ENCODE measurements at places on chromosomes 6 and 20.

- DNase-seq, result no peak
Measured at GRCh38 chr6:113433335-113433991, 423.7 kb upstream of the MARCKS start.

GRCh38 chr20:36268440-36269342 lies 32.4 kb downstream of the AAR2 start:
- DNase-seq, result no peak

DNA sequence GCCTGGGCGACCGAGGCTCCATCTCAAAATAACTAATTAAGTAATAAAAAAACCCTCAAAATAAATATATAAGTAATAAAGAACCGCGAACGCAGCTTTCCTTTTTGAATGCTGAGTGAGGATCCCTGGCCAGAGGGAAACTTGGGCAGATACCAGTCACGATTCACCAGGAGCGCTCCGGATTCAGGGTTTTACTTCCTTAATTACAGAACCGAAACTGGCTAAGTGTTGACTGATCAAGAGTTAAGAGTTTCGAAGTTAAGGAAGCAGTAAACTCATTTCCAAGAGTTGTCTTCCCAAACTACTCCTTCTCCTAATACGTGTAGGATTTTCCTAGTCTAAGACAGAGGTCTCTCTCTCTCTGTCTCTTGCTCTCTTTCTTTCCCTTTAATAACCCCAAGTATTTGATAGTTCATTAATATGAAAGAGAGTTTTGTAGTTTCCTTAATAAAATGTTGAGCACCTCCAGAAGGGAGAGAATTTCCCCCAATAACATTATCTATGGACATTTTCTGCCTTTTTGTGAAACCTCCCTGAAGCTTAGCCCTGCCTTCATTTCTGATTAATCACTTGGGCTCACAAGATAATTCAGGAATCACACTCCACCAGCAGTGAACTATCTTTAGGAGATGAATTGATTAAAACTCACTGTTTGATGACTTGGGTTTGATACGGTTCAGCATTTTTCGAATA lies 61.4 kb upstream of the ZNF217 start:
- no peak for DNase-seq

DNA sequence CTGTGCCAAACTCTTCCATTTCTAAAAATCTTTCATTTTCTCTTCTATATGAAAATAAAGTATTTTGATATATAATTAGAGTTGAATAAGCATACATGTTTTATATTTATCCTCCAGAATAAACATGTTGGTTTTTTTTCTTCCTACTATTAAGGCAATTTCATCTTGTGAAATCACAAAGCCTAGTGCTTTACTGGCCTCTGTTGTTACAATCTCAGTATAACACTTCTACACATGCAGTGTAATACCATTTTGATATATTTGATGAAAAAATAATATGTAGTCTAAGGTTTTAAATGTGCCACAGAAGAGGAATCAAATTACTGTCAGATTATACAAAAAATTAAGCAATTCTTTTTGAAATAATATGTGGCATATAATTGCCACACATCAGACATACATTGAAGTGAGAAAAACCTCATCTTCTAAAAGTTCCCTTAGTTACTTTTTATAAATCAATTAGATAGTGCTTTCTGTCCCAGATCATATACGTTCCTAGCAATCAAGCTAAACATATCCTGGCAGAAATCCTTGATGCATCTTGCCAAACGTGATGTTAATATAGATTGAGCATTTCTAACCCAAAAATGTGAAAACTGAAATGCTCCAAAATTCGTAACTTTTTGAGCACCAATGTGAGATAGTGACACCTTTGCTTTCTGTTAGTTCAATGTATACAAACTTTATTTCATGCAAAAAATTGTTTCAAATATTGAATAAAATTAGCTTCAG lies 225.1 kb upstream of the MANEA start:
- DNase-seq, result no peak

DNA sequence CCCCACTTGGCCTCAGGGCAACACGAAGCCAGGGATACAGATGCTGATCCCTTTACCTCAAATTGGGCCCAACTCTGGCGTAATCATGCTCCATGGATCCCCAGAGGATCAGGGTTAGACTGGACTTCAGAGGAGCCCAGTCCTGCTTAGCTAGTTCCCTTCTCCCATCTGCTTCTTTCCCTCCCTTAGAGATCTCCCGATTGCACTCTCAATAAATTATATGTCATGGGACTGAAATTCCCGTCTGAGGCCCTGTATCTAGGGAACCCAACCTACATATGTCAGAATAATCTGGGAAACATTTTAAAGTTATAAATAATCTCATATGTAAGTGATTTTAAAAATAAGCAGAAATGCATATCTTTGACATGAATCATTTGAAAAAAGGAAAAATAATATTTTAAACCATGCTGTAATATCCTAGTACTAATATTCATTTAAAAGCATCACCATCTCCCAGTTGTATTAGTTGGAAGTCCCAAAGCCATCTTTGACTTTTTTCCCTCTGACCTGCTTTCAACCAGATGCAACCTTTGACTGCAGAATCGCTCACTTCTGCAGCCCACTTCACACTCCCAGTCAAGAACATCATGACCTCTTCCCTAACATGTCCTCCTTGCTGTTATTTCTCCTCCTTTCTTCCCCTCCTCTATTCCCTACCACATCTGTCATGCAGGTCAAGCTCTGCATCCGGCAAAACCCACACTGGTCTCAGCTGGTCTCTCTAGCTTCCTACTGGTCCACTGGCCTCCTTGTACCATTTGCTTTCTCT lies 393.6 kb downstream of the BTBD3 start:
- no peak for DNase-seq

GRCh38 chr20:59835448-59836395 lies 97.7 kb downstream of the SYCP2 start:
- DNase-seq, result no peak

DNA sequence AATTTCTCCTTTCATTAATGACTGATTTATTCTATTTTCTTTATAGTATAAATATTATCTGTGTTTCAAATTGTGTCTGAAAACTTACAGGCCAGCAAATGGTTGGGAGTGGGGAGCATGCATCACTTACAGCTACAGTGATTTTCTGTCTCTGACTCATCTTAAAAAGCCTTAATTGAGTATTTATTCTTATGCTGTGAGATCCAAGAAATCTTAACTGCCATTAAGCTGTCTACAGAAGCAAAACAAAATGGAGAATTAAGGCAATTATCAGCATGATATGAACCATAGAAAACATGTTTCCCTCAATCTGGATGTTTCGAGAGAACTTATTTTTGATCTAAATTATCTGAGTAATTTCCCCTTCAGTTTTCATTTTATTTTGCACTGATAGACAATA lies 831.2 kb downstream of the KIF16B start:
- no peak for DNase-seq

DNA sequence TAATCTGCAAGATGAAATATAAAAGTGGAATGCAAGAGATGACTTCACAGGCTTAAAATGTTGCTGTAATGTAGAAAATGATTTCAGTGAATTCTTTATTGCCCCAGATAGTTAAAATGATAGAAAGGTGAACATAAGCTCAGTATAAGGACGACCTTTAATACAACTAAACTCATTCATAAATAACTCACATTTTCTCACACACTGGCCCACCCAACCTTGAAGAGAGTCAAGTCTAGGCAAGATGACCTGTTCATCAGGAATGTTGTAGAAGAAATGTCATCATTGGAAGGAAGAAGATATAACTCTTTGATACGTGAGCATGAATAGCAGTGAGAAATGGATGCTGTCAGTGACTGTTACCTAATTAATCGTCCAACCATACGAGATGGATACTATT lies 111.1 kb upstream of the SASH1 start:
- DNase-seq, result no peak

DNA sequence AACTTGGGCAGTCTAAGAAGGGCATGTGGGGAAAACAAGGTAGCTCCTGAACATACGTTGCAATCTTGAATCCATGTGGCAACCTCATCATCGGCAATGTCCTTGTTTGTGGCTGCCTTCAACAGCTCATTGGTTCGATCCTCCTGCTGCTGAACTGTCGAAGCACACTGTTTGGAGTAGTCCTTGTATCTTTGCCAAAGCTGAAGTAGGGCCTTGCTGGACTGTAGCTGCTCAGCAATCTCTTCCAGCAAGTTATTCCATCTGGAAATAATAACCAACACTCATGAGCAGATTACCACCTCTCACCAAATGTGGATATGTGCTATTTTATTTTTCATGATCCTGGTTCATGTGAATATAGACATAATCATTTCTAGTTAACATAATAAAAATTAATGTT lies 413.3 kb downstream of the ESR1 start:
- DNase-seq, result no peak

GRCh38 chr6:16752206-16752866 lies 8.9 kb downstream of the ATXN1 start:
- no peak for DNase-seq

DNA sequence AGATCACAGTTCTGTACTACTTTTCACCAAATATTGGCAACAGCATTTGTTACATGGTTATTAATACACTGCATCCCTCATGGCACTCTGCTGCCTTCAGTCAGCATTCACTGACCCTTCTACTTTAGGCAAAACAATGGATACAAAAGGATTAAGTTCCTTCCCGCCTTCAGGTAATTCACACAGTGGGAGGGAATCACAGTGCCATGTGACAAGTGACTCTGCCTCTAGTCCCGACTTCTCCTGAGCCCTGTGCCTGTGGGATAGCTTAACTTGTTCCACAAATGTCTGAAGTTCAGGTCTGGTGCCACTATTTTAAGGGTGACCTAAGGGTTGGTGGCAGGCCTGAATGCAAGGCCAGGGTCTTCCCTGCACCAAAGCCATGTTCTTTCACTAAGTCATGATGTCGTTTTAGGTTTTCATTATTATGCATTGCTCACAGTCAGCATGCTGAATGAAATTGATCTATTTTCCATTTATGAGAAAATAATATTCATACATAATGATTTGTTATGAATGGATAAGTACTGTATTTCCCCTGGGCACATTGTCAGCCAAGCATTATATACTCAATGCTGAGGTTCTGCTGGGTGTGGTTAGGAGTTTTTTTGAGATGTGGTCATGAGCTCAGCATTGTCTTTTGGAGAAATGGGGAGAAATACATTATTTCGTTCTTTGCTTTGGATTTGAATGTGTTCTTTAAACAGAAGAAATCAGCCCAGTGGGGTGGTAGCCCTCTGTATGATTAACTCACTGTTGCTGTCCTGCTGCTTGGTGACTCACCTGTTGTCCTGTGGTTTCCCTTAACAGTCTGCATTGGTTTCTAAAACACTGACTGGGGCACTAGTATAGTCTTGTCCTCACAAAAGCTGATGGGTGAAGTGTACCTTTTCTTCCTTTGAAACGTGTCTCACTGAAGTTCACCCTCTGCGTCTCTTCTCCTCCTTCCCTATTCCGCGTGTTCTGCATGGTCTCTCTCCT lies 66.4 kb downstream of the AFDN start:
- DNase-seq, result peak; percentile 33

DNA sequence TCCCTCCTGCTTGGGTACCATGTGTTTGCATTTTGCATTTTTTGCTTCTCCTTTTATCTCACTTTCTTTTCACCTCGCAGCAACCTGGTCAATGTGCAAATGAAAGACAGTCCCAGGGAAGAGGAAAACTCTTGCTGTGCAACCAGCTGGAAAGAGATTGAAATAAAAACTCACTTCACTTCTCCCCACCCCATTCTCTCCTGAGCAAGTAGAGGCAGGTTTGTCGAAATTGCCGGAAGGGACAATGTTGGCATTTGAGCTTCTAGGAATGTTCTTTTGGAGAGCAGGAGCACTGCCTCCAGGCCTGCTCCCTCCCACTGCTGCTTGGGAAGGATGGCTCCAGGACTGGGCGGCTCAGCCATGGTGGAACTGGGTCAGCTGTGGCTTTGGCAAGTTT lies 30.6 kb downstream of the KCNG1 start:
- DNase-seq, result no peak

DNA sequence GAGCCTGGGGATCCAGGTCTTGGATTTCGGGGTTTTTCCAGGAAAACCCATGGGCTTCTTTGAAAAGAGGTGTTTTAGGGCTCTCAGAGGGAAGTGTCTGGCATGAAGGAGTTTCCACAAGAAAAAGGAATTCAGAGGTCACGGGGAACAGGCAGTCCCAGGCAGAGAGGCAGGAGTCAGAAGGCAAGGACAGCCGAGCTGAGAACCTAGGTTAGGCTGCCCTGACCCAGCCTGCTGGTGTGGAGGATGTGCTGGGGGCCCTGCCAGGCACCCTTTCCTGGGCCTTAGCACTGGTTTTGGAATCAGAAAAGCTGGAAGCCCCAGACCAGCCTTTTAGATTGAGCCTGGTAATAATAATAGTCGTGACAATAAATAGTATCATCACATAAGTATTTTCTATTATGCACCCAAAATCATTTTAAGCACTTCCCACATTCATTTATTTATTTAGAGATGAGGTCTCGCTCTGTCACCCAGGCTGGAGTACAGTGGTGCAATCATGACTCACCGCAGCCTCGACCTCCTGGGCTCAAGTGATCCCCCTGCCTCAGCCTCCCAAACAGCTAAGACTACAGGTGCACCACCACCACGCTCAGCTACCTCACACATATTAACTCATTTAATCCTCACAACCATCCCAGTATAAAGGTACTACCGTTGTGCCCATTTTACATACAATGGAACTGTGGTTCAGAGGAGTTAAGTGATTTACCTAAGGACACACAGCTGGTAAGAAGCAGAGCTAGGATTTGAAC lies 19.9 kb downstream of the TGM2 start:
- DNase-seq, result no peak

DNA sequence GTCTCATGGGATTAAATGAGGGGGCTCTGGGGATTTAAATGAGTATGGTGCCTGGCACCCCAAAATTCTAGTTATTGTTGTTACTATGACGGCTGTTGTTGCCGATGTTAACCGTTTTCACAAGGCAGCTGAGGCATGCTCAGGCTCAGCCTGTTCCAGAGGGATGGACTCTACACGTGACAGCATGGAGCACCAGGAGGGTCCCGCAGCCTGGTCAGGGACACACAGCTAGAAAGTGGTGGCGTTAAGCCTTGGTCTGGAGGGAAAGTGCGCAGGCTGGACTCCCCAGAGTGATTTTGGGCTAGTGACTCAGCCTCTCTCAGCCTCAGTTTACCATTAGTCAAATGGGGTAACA lies 7.0 kb downstream of the FAM110A start:
- no peak for DNase-seq

GRCh38 chr6:165842281-165842936 lies 179.4 kb upstream of the PDE10A start:
- DNase-seq, result no peak

- DNase-seq, result no peak
Measured at GRCh38 chr6:74070091-74070490, 374.1 kb downstream of the CD109 start.

GRCh38 chr6:128712898-128713297 lies 170.0 kb upstream of the LAMA2 start:
- DNase-seq, result no peak

GRCh38 chr6:134626086-134626485 lies 308.2 kb upstream of the SGK1 start:
- DNase-seq, result no peak

- DNase-seq, result no peak
Measured at GRCh38 chr20:16566080-16566479, 7.2 kb downstream of the KIF16B start.

- DNase-seq, result no peak
Measured at GRCh38 chr6:155771822-155772221, 316.2 kb upstream of the NOX3 start.

DNA sequence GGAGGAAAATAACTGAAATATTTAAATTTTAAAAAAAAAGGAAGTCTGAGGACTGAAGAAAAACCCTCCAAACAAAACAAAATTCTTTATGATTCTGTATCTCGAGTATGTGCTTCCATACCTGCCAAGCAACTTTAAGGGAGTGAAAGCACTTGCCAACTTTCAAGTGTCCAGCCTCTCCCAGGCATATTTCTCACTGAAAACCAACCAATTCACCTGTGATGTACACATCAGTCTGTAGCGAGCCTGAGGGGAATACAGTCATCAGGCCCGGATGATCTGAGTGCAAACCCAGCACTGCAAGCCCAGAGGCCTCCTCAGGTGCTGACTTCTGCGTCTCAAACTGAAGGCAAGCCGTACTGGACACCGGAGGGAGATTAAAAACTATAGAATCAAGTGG lies 164.8 kb upstream of the NT5E start:
- no peak for DNase-seq
